GM12878 (cell line): ENCODE measurements at places on chromosomes 2 and 18. TPM values are rescaled to one million over a fixed set of nuclear protein-coding genes. Genes with fewer than 3 reads are reported as not detected.

ABCA12 gene
- 9.8 and 12.1 TPM in 2 replicates for total RNA-seq

AQP12B gene
- total RNA-seq, result not detected in 2 replicates

NAT8 gene
- total RNA-seq, result not detected in 2 replicates

DPYSL5 gene
- total RNA-seq, result not detected in 2 replicates

GREB1 gene
- total RNA-seq, result 0.69 and 2.1 TPM in 2 replicates

ESPNL gene
- 0.32 and 0.41 TPM in 2 replicates for total RNA-seq

CPO gene
- not detected in 2 replicates for total RNA-seq

LIMS3 gene
- total RNA-seq, result 0.61 and 0.69 TPM in 2 replicates

CTAGE1 gene
- total RNA-seq, result not detected in 2 replicates

ZAP70 gene
- 2.5 and 2.9 TPM in 2 replicates for total RNA-seq

IL36B gene
- total RNA-seq, result not detected in 2 replicates

ANKAR gene
- 1.7 and 2.0 TPM in 2 replicates for total RNA-seq
